ENCODE measurements at places on chromosomes 3 and 15.

DNA sequence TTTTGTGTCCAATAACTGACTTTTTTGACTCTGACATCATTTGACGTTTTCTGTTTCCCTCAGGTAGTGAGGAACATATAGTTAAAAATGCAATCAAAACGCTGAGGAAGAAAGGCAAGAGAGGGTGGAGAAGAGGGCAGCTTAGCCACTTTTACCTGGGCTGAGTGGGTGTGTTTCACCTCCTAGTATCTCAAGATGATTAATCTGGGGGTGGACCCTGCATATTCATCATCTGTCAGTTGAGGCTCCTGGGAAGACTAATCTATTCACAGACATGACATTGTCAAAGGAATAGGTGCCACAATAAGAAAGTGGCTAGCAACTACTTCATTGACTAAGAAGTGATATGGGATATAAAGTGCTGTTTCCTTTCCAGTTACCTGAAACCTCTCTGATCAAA lies 331.5 kb upstream of the RARB start:
- DNase-seq, result no peak

DNA sequence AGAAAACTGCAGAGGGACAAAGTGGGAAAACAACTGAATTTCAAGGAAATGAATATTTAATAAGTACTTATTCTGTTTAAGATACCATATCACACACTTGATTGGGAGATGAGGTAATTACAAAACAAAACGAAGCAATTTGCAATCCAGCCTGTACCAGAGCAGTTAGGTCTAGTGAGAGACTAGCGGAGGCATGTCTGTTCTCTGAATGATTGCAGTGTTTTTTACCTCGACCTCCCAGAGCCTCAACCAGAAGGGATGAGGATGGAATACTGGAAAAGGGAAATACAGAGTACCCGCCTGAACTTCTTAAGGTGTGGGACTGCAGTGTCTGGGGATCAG lies 59.5 kb downstream of the PIK3CB start:
- DNase-seq, result no peak

- no peak for DNase-seq
Measured at GRCh38 chr15:68646156-68646555, 67.4 kb downstream of the CORO2B start.

DNA sequence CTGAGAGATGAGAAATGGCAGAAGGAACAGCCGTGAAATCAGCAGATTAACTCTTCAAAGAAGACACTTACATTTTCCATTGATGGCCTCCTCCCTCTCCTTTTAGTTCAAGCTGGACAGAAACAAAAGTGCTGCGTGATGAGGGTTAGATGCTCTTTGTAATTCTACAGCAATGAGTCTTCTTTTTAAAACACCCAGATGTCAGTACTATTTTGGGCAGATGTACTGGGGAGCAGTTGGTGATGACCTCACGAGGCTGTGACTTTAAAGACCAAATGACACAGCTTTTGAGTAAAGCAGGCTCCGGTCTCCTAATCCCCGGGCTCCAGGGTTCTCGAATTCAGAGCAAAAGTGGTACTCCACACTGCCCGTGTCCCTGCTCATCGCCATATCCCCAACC lies 198.2 kb downstream of the SLCO3A1 start:
- no peak for DNase-seq

GRCh38 chr15:37100109-37100965 lies at the start of gene MEIS2:
Gene MEIS2 (minus strand): TSS chr15:37100549. CDS start chr15:37099466, 1,083 bp downstream.
- peak; percentile 32 for DNase-seq

All from activated T-cell treated with anti-CD3 and anti-CD28 coated beads, Interleukin-2, amount 50 U/mL, for 1 hour (primary cell).